ENCODE measurements at places on chromosomes 1 and 21.
A peak's percentile ranks its signal among the peaks of the same experiment; 100 is the strongest.

- DNase-seq, result peak; percentile 59
Observed at GRCh38 chr1:32716312-32717148, 14.0 kb upstream of the SYNC start.

DNA sequence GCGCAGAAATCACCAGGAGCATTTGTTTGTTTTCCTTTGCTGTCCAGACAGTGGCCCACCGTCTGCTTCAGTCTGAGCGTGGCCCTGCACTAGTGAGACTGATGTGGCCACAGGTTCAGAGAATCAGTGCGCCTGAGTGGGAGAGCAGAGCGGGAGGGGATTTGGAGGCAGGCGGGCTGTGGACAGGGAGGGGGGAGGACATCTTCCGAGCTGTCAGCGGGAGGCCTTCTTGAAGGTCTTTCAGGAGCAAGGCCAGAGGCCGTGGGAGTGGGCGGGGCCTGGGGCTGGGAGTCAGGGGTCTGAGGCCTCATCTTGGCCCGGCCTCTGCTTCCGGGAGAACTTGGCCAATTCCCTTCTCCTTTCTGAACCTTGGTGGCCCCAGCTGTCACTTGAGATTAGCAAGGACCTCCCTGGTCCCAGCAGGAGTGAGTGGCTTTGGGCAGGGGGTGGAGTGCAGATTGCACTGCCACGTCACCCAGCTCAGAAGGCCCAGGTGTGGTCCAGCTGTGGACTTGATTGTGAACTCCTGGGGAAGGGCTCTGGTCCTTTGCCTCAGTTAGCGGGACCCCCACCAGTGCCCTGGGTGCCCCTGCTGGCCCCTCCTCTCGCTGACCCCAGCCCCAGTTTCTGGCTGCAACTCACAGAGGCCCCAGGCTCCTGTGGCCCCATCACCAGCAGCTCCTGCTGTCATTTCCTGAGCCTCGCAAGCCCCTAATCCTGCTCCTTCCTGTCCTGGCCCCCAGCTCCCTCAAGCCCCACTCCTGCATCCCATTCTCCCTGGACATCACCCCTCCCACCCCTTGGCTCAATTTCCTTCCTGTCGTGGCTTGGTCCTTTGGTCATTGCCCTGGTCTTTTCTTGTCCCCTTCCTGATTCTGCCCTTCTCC is 8.4 kb downstream of the TNFRSF1B start:
- no peak for DNase-seq

DNA sequence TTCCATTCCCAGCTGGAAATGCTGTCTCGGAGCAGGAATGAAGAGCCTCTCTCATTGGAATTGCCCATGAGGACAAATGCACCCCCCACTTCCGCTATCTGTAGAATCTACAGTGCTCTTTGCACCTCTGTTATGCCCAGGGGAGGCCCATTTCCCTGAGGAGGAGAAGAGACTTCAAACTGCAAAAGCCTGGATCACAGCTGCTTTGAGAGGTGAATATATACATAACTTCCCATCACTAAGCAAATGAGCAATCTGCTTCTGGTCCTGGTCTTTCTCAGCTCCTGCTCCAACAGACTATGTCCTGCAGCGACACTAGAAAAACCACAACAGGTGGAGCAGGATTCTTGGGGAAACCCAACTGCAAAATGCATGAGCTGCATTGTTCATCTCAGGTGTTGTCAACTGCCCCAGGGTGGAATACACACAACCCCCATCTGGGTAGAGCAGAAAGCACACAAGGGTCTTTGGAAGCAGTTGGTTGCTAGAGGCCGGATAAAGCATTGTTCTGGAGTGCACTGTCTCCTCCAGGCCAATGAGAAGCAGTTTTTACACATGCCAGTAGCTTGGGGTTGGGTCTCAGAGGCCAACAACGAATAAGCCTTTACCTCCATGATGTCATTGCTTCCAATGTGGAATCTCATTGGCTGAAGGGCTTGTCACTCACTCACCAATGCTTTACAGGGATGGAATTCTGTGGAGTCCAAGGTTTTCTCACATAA is 67.7 kb upstream of the RAB4A start:
- no peak for DNase-seq

DNA sequence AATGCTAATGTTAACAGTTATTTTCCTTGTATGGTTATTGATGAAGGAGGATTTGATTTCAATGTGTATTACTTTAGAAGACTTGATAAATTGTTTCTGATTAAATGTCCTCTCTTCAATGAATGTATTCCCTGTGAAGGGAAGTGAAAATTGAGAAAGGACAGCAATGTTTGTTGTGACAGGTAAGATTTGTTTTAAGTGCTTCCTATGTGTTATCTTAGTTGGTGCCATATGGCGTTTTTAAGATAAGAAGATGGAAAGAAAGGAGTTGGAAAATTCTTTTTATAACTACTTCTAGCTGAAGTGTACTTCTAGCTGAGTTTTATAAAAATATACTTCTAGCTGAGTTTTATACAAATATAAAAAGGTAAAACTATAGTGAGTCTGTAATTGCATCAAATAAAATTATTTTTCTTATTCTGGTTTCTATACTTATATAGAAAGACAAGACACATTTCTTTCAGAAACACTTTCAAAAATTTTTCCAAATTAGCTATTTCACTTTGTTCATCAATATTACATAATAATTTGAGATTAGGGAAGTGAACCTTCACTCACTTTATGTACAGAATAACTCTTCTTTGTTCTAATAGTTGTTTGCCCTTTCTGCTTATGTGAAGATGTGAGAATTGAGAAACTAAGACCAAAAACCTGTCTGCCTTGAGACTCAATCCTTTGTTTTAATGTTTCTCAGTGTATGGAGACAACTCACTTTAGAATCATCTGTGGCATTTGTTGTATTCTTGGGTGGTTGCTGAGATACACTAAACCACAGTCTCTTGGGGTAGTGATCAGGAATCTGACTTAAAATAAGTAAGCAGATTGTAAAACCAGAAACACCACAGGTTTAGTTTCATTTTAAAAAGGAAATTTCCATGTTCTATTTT is 382.9 kb upstream of the B3GALT2 start:
- no peak for DNase-seq

DNA sequence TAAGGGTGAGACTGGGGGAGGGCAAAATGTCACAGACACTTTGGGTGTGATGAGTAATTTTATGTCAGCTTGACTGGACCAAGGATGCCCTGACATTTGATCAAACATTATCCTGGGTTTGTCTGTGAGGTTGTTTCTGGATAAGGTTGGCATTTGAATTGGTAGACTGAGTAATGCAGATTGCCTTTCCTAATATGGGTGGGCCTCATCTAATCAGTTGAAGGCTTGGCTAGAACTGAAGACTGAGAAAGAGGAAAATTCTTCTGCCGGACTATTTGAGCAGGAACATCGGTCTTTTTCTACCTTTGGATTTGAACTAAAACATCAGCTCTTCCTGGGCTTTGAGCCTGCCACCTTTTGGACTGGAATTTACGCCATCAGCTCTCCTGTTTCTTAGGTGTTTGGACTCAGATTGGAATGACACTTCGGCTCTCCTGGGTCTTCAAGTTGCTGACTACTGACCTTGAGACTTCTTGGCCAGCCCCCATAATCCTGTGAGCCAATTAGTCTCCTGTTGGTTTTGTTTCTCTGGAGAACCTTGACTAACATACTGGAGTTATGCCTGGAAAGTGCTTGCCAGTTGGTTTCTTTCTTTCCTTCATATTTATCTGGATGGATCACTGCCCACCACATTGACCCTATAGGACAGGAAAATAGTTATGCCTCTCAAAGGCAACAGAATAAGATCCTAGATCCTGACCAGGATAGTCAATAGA is 44.9 kb upstream of the HLX start:
- no peak for DNase-seq

- DNase-seq, result no peak
Observed at GRCh38 chr1:98001764-98002163, 80.9 kb upstream of the DPYD start.

DNA sequence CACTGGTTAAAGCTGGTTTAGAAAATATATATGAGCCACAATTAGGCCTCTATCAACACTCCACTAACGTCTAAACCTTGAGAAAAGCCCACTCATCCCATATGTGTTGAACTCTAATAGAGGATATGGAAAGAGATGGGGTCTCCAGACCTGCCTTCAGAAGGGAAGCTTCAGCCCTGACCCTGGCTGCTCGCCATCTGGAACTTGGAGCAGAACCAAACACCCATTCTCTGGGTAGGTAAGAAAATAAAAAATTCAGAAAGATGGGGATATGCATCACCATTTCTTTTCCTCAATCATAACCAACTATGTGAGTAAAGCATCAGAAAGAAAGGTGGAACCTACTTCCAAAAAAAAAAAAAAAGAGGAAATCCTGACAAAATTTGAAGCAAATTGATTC is 666.2 kb downstream of the PTPRC start:
- no peak for DNase-seq

DNA sequence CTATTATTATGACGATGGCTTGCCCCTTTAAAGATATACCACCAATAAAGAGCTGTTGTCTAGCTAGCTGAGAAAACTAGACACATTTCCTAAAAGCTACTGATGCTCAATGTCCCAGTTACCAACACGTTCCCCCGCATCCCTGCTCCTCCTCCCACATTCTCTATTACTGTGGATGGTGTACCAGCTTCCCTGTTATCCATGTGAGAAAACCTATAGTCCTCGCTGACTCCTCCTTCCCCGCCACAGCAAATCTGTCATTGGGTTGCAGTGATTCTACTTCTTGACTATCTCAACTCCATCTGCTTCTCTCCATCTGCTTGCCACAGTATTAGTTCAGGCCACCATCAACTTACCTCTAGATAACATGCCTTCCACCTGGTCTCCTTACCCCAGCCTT is 337.5 kb downstream of the KCNH1 start:
- no peak for DNase-seq

DNA sequence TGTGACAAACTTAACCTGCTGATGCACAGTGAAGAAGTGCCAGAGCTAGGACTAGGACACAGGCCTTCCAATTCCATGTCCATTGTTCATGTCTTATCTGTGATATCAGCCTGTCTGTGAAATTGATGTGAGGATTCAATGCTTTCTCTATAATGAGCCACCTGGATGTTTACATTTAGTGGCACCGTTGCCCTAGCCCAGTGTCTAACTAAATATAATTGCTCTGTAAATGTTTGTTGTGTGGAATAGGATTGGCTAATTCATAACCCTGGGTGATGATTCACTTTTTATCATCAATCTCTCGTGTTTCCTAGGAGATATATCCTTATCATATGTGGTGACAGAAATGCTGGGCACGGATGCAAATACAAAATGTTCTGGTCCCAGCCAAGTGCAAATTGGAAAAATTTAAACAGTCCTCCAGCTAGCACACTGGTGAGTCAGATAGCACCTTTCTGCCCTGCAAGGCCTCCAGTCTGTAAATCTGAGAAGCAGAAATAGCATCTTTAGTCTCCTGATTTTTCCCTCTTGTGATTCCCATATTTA is 46.9 kb upstream of the GNG12 start:
- DNase-seq, result no peak
